ENCODE measurements at places on chromosomes 7 and 10. TPM values are rescaled to one million over a fixed set of nuclear protein-coding genes. Genes with fewer than 3 reads are reported as not detected.

Gene ANKRD61
- 0.22 TPM for polyA plus RNA-seq

Gene NEUROD6
- not detected for polyA plus RNA-seq

DNA sequence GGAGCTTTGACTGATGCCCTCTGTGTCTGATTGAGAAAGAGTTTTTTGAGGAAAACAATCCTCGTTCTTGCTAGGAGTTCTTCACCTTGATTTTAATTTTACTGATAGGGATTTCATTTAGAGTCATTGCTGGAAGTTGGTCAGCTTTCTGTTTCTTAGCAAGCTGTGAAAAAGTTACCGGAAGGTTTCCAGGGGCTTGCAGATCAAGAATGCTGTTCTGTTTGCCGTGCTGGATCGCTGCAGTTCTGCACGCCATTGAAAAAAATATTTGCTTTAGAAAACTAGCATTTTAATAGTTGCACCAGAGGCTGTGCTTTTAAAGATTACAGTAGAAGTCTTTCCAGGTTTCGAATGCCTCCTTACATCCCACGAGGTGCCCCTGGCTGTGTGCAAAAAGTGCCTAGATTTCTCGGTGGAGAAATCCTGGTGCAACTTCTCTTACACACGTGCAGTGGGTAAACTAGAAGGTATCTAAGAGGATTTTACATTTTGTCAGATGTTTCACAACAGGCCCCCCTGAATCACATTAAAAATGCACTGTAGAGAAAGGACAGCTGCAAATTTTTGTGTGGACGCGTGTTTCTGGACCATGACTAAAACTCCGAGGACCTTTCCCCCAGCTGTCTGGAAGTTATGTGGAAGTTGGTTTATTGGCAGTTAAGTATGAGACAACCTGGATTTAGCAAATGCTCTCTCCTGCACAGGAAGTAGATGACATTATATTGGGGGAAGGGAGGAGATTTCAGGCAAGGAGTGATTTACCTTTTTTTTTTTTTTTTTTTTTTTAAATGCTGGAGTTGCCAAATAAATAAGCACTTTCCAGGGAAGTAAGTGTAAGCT is 5.8 kb downstream of the TCF7L2 start:
- DNase-seq: peak; percentile 83

DNA sequence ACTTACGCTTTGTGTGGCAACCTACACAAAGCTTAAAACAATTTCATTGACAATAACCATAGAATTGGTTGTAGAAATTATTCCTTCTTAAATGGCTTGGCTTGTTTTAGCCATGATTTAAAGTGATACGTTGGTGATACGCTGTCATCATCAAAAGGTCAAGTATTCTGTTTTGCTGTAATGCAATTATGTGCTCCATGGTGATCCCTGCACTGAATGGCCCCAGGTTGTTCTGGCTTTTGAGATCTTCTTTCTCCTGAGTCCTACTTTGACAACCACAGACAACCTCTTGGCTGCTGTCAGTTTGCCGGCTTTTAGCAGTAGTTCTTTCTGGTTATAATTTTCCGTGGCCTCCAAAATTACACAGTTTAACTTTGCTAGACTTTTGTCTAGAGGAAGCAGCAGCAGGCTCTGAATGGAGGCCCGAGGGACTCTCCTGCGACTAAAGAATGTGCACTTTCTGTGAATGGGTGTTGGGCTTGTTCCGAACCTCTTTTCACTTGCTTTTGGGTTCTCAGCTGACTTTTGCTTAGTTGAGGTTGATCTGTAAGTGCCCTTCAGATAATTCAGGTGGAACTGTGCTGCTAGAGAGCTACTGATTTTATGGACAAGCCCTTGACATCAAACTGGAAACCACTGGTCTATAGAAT is 104.7 kb downstream of the TMEM178B start:
- DNase-seq: no peak

- DNase-seq: no peak
Observed at GRCh38 chr7:85719981-85720953, 533.4 kb upstream of the SEMA3D start.

DNA sequence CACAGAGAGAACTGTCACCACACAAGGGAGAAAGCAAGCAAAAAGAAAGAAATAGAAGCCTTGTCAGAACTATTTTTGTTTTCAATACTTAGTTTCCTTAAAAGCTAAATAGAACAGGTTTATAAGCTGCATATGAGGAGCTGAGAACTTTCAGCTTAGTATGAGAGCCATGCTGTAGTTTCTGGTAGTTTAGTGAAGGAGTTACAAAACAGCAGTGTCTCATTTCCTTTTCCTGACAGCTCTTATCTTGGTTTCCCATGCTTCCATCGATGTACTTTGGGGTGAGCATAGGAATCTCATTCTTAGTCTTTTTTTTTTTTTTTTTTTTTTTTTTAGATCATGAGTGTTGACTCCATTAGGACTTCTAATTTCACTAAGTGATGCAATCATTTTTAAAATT is 8.6 kb upstream of the CHRM2 start:
- DNase-seq: no peak

DNA sequence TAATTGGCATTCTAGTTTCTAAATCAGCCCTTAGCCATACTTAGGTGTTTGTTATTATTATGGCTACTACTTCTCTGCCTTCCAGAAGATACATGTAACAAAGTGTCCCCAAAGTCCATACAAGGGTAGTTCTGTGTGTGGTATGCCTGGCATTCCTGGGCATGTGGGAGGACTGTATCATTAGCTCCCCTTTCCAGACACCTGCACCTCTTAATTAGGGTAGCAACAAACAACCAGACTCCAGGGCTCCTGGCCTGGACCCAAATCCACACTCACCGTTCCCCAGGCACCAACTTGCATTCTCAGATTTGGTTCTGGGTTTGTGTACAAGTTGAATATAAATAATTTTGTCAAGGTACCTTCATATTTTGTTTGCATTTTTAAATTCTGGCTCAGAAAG is 15.5 kb upstream of the CALD1 start:
- no peak for DNase-seq

DNA sequence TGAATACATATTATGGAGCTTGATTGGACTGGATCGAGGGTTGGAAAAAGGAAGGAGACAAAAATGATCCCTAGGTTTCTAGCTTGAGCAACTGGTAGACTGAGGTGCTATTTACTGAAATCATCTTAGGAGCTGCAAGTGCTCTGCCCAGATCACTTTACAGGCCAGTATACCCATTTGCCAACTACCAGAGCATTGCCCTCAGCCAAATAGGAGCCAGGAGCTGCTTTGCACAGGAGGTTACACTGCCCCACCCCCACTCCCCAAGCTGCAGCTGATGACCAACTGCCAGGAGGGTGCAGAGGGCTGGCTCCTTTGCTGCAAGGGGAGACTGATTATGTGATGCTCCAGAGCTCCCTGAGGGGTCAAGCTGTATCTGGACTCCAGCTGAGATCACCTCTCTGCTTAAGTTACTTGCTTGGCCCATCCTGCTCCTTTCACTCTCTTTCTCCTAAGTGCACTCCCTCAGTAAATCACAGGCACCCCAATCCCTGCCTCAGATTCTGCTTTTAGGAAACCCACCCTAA is 275.4 kb downstream of the ZEB1 start:
- no peak for DNase-seq

GRCh38 chr10:125023862-125024496 is 82.1 kb downstream of the ZRANB1 start:
- DNase-seq: no peak

Measured in AG04450 (cell line).